Stimulated activated CD4-positive, alpha-beta T cell treated with anti-CD3 and anti-CD28 coated beads, TNF-alpha, amount 100 ng/mL, for 48 hours (primary cell): ENCODE measurements at places on chromosomes 13 and 19.

DNA sequence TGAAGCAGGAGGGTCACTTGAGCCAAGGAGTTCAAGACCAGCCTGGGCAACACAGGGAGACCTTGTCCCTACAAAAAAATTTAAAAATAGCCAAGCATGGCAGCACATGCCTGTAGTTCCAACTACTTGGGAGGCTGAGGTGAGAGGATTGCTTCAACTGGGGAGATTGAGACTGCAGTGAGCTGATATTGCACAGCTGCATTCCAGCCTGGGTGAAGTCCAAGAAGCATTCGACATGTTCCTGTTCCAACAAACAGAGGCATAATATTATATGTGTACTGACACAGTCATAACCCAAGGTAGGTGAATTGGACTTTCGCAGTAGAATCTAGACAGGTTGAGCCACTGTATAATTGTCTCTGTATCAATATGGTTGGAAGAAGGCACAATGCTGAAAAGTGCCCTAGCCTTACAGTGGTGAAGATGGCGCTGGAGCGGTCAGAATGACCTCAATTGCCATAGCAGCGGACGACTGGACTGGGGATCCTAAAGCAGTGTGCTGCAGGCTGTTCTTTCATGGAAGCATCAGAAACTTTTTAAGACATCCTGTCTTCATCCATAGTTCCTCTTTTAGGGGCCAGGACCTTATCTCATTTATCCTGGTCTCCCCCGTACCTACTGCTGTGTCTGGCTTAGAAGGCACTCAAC, 112.0 kb upstream of the CLDN10 start:
- no peak for DNase-seq

DNA sequence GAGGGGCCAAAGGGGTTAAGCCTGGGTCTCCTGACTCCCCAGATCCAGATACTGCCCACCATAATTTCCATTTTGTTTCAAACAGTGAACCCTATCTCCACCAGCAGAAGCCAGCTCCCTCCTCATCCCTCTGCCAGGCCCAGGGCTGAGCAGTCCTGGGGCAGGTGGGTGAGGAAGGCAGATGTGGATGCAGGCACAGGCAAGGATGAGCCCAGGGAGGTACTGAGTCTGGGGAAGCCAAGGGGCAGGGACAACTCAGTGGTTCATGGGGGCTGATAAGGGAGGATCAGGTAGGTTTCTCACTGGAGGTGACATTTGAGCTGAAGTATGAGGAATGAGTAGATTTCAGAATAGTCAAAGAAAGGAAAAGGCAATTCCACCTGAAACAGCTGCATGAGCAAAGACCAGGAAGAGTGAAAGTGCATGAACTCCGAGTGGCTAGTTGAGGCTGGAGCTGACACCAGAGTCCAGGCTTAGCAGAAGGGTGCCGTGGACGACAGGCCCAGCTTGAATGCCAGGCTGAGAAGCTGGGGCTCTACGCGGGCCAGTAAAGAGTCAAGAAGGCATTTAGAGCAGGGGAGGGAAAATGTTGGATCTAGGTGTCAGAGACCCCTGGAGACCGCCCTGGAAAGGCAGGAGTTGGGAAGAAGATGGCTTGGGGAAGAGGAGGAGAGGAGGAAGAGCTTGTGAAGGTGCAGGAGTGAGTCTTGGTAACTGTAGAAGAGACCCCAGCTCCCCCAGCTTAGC, 10.3 kb downstream of the CIC start:
- DNase-seq = no peak

GRCh38 chr13:25172303-25172630, 179 bp upstream of the AMER2 start:
- no peak for DNase-seq

DNA sequence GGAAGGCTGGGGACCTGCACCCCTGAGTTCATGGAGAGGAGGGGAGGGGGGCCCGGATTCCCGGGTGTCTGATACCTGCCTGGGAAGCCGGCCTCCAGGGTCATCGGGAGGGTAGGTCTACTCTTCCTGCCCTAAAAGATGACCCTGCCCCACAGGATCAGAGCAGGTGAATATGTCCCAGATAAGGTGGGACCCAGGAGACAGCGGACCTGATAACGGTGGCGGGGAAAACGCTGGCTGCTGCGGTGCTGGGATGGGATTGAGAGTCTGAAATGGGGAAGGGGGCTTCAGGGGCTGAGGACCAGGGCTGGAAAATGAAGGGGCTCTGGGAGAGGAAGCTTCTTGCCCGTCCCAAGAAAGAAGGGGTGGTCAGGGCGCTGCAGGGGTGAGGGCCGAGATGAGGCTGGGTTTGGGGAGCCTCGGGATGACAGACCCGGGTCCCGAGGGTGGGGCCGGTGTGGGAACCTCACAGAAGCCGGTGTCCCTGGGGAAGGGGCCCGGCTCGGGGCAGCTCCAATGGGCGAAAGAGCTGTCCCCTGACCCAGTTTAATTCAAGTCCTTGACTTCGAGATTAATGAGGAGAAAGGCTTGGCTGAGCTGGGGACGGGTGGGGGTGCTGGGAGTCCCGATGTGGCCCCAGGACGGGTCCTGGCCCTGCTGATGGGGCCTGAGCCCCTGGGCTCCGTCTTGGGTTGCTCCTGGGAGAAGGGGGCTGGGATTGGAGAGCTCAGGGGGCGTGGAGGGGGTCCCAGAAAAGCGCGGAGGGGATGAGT, 823 bp downstream of the TTYH1 start:
- no peak for DNase-seq

DNA sequence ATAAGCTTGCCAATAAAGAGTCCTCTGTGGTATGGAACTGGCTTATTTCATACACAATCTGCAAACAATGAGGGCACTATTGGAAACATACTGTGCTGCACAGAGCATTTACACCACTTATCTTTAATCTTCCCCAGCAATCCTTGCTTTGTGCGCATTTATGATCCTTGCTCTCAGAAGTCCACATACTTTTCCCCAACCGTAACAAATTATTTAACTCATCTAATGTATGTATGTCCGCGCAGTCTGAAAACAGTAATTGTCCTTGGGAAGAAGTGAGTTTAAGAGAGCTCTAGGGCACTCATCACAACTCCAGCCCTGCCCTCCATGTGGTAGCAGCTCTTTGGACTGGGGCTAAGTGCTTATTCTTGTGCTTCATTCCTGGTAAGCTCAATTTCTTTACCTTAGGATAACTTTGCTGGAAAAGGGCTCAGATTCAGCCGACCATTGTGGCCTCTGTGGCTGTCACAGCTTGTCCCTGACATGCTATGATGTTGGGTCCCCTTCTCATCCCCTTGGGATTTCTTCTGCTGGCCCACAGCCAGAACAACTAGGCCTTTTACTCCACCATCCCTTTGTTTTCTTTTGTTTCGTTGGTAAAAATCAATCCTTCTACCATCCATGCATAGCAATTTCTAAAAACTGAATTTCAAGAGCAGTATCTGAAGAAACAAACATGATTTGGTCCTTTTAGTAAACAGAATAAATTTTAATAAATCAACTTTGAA, 152.7 kb downstream of the TNFRSF19 start:
- no peak for DNase-seq

- no peak for DNase-seq
Observed at GRCh38 chr13:50085063-50085462, 69.8 kb downstream of the KCNRG start.

GRCh38 chr13:30802501-30802900, 67.2 kb downstream of the ALOX5AP start:
- no peak for DNase-seq

GRCh38 chr13:27054760-27055159, 116.9 kb downstream of the USP12 start:
- no peak for DNase-seq

GRCh38 chr19:30690935-30691818, 319.0 kb downstream of the ZNF536 start:
- DNase-seq = no peak
